ENCODE measurements at places on chromosomes 12 and 14.

DNA sequence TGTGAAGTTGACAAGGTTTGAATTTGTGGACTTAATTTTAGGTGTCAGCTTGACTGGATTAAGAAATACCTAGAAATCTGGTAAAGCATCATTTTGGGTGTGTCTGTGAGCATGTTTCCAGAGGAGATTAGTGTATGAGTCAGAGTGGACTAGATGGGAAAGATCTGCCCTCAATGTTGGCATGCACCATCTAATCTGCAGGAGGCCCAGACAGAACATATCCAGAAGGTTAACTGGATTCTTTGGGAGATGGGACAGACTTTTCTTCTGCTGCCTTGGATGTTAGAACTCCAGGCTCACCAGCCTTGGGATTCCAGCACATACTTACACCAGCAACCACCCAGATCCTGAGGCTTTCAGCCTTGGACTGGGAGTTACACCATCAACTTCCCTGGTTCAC lies 14.1 kb downstream of the SGPP1 start:
- DNase-seq: no peak

DNA sequence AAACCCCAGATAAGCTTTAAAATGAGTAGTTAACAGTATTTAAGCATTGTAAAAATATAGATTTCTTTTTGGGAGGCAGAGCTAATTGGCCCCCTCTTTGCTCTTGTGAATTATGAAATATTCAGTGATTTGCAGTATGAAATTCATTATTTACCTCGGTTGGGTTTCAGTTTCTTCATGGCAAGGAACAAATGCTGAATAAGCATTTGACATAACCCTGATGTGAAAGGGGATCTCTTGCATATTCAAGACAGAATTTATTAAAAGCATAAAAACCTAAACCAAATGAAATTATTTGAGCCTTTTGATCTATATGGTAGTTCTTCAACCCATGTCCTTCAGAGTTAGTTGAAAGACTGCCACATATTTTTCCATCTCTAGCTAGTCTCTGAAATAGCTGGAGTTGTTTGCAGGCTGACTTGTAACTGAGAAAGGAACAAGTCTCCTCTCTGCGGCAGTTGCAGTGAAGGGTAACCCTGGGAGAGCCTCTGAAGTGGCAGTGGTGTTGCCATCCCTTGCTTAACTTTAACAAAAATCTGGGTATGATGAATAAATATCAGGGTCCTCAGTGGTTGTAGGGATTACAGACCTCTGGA lies 690 bp downstream of the AKAP6 start:
- no peak for DNase-seq

DNA sequence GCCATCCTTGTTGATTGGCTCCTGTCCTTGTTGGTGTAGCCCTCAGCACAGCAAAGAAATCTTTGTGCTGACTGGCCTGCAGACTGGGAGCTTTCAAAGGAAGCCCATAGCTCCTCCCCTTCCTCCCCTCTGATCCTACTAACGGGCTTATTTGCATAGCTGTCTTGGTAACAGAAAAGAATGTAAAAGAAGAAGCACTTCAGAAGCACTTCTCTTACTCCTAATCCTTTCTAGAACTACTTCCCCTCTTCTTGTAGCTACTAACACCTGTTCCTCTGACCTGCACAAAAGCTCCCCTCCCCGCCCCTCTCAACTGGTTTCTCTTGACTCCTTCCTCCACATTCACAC lies 14.3 kb upstream of the RIC8B start:
- DNase-seq: peak; percentile 61

GRCh38 chr14:31411218-31411727 lies 9.1 kb downstream of the HEATR5A start:
- no peak for DNase-seq

GRCh38 chr12:24113701-24114100 lies 164.2 kb upstream of the SOX5 start:
- DNase-seq: no peak

GRCh38 chr12:101552277-101552676 lies 42.5 kb upstream of the MYBPC1 start:
- DNase-seq: no peak

DNA sequence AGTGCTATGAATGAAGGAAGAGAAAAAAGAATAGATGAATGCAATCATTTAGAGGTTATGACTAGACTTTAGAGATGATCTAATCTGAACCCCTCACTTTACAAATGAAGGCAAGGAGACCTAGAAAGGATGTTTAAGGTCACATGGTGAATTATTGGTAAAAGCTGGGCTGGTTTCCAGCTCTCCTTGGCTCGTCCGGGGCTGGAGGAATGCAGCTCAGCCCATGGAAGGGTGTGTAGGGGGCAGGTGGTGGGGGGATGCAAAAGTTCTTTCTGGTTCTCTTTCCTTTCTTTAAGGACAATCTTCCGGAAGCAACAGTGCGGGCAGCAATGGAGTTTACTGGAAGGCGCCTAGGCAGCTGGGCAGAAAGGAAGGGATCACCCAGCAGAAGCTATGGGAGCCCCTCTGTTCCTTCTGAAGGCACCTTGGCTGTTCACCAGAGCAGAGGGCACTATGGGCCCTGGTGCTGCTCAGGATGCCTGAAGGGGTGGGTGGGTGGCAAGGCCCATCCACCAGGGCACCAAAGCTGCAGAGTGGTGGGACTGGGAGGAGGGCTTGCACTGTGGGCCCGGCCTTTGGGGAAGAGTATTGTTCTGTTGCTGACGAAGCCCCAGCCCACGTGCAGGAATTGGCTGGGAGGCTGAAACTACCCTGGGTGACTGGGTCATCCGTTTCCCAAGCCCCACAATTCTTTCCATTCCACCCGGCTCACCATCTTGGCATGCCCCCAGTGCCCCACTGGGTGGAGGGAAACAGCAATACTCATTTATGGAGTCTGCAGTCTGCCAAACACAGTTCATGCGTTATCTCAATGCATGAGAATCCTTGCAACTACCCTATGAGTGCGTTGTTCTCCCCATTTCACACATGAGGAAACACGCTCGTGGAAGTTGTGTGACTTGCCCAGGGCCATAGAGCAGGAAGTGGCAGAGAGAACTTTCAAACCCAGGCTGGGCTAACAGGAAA lies 78.2 kb downstream of the IRF2BPL start:
- DNase-seq: no peak

DNA sequence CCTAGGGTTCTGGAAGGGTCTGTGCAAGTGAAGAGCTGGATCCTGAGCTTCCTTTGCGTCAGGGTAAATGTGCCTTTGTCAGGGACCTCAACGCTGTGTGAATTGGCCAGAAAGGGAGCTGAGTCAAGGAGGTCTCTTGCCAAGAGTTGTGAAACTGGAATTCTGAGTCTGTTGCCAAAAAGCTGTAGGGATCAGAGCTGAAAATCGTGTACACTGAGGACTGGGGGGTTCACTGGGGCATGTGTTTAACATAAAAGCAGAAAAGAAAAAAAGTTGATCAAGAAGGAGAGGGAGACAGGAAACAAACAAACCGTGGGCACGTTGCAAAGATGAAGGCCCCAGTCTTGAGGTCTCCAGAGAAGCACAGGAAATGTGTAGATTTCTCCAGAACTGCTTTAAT lies 1081.5 kb downstream of the VRK1 start:
- DNase-seq: peak; percentile 15

DNA sequence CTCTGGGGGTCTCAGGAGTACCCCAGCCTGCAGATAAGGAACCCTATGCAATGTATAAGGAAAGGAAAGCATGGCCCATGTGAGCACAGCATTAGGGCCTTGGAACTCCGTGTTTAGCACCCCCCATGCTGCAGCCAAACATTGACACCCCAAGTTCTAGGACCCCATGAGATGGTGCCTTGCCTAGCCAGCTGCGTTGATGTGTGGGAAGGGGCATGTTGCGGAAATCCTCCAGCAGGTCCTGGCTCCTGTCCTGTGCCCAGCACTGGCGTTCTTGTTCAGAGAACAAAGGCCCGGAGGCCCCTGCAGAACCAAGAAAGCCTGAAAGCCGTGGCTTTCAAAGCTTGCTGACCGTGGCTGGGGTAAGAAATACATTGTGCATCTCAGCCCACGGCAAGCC lies 99.4 kb upstream of the DIO3 start:
- DNase-seq: no peak

DNA sequence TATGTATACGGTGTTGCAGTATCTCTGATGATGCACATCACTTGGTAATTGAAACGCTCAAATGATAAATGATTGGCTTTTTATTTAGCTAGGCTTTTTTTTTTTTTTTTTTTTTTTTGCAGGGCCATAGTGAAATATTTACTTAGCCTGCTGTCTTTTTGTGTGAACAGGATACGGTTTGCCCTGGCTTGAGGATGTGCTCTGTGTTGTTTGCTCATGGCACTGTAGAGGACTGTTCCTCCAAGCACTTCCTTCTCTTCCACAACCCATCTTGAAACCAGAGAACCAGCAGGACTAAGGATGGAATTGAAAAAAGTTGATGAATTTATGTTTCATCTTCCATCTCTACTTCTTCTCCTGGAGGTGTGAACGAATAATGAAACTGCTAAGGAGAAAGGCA lies 15.5 kb upstream of the SSPN start:
- DNase-seq: no peak

GRCh38 chr12:104494793-104495158 lies 38.0 kb downstream of the CHST11 start:
- DNase-seq: peak; percentile 50

DNA sequence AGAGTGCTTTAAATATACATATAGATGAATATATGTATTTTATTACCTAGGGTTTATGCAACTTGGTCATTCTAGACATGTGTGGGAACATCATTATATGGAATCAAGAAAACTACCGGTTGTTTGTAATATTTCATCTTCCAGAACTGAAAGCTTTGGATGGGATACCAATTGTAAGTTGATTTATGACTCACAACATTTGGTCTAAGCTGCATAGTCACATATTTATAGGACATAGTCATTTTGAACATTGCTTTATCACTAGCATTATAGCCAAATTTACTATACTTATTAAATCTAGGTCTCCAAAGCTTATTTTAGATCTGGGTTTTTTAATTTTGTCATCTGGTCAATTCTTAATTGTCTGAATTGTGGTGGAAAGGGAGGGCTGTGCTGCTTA lies 83.7 kb upstream of the PCNX4 start:
- no peak for DNase-seq

- DNase-seq: peak; percentile 37
Measured at GRCh38 chr12:120290609-120291305, 946 bp downstream of the RNU4-2 start.

DNA sequence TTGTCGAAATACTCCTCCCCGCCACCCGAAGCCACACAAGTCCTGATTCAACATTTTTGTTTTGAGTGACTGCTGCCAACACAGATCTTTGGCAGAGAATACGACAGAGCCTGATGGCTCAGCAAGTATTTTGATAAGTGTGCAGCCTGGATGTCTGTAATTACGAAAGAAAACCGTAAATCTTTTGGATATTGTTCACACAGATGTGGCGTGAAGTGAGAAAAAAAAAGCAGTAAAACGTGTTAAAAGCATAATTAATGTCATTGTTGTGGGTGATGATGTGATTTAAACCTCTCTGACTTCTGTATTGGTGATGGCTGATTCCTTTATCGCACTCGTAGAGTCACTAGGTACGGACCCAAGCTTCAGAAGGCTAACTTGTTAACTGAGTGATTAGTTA lies 98.7 kb downstream of the PHETA1 start:
- DNase-seq: no peak

All from CD4-positive, alpha-beta T cell treated with Interleukin-10 for 1 hour (primary cell).